NCI-H2171 treated with DMSO at 0.1 percent for 48 hours (cell line): ENCODE measurements at places on chromosomes 2 and 18.
A peak's percentile ranks its signal among the peaks of the same experiment; 100 is the strongest.

- DNase-seq = no peak
Measured at GRCh38 chr18:33828949-33829348, 250.9 kb downstream of the ASXL3 start.

DNA sequence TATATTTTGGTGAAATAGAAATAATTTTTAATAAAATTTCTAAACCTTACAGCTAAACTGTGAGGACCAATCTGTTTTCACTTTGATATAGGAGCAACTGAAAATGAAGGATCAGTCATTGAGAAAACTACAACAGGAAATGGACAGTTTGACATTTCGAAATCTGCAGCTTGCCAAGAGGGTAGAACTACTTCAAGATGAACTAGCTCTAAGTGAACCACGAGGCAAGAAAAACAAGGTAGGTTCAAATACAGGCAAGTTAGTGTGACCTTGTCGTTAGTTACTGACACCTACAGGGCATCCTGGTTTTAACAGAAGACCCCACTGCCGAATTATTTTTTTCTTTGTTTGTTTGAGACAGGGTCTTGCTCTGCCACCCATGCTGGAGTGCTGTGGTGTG lies 75.5 kb upstream of the STON1 start:
- DNase-seq = no peak

DNA sequence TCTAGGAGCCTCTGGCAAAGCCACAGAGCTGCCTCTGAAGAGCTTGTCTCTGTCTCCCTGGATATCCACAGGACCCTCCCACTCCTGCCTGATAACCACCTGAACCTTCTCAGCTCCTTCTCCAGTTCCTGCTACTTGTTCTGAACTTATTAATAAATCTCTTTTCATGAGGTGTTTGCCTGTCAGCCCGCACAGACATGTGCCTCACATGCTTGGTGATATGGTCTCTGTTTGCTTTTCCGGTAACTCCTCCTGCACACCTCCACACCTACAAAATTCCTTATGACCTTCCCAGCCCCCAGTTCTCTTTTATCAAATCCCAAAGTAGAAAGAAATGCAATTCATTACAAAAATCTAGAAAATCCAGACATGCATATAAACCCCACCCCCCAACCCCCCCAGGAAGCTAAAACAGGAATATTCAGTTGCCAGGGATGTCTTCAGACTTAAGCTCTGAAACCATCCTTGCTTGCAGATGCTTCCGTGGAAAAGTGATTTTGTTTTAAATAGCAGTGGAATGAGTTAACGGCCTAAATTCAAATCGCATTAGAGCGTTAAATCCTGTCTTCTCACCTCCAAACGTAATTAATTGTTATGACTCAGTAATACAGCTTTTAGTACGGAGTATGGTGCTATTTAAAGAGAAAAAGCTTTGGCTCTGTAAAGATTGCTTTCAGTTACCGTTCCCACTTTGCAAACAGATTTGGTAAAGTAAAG lies 2.1 kb upstream of the PID1 start:
- no peak for DNase-seq

- no peak for DNase-seq
Measured at GRCh38 chr2:187435078-187435477, 13.0 kb downstream of the CALCRL start.

DNA sequence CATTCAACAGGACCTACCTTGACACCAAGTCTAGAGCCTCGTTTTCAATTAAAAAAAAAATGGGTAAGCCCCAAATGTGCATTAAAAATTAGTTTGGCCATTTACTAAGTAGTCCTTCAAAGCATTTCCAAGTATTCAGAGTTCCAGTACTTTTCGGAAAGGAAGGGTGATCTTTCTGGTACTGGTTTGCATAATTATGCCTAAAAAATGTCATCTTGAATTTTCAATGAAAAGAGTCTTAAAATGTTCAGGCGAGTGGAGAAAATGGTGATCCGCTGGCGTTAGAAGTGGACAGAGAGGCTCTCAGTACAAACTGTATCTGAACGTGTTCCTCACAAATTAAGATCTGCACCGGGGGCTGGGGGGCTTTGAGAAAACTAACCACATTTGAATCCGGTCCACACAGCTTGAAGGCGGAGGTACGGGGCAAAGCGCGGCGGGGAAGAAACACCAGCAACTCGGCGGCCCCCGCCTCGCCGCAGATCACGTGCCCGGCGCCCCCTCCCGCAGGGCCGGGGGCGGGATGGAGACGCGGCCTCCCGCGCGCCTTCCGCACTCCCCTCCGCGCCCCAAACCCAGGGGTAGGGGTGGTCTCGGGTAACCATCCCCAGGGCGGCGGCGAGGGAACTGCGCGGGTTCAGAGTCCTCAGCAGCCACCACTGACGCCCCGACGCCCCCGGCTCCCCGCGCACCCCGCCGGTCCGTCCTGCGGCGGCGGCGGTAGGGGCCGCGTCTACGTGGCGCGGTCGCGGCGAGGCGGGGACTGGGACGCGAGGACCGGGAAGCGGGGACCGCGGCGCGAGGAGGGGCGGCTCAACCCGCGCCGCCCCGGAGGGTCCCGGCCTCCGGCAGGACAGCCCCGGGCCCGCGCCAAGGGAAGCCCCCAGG lies 564 bp downstream of the LPIN2 start:
- DNase-seq = peak; percentile 34

DNA sequence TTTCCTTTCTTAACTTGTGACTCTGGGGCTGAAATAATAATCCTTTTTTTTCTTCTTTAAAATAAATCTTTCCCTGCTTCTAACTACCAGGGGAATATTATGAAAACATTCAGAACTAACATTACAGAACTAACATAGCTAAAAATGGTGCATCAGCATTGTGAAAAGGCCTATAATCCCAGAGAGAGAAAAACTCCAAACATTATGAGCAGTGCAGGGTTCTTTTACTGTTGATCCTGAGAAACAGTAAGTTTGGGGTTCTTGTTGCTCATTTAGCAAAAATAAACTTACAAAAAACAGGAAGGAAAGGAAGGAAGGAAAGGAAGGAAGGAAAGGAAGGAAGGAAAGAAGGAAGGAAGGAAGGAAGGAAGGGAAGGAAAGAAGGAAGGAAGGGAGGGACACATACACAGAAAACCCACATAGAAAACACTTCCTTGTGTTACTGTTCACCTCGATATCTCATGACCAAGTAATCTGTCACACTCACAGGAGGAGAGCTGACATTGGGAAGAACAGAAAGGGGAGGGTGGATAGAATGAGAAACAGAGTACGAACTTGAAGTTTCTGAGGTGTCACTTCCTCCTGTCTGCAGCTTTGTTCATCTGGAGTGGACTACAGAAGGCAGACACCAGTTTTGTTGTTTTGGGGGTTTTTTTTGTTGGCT lies 18.4 kb upstream of the PIK3C3 start:
- DNase-seq = no peak
